ENCODE measurements at places on chromosomes 16 and 17.

GRCh38 chr16:2147981-2148671 lies at the start of gene RAB26:
Gene RAB26, plus strand, starts transcription at chr16:2148625. Its CDS starts 159 bp downstream, at chr16:2148784.
- no peak for DNase-seq

DNA sequence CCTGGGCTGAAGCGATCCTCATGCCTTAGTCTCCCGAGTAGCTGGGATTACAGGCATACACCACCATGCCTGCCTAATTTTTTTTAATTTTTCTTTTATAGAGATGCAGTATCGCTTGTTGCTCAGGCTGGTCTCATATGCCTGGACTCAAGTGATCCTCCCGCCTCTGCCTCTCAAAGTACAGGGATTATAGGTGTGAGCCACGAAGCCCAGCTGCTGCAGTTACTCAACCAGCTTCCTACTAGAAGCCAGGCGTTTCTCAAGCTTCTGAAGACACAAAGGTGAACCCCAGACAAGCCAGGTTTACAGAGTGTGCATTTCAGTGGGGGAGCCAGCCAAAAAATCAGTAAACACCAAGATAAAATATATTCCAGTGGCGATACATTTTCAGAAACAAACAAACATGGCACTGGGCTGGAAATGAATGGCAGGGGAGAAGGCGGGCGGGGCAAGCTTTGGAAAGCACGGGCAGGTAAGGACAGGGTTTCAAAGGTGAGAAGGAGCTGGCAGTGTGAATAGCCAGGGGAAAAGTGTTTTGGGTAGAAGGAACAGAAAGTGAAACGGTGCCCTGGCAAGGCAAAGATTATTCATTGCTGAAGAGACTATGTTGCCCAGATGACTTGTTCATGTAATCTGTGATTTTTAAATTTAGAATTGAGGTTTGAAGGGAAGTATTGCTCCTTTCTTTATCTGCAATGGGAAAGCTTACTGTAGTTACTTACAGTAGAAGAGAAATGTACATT lies 471.1 kb downstream of the WWOX start:
- DNase-seq = no peak

- DNase-seq = no peak
Measured at GRCh38 chr17:52147872-52148271, 10.6 kb downstream of the CA10 start.

- no peak for DNase-seq
Measured at GRCh38 chr17:65362826-65363225, 198.6 kb downstream of the AXIN2 start.

DNA sequence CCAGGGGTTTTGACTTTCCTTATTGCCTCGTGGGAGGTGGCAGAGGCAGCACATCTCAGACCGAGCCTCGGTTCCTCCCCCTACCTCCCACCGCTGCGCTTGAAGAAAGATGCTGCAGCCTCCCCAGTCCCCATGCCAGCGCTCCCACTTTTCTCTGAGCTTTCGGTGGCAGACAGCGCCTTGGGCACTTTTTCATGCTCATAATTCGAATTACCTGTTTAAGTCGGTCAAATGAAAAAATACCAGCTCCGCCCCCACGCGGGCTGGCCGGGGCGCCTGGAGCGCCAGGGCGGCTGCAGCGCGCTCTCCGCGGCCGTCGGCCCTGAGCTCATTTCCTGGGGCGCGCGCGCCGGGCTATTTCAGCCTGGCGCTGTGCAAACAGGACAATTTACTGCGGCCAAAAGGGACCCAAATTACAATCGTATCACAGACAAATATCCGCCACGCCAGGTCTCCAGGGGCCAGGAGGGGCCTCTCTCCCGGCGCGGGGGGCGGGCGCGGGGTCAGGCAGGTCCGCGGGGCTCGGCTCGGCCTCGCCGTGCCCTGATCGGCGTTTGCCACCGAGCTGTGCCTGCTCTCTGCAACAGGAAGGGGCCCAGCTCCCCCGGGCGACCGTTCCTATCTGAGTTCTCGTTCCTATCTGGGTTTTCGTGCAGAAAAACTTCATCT lies 45.0 kb downstream of the SOST start:
- no peak for DNase-seq

- no peak for DNase-seq
Measured at GRCh38 chr17:81902653-81903414, 796 bp downstream of the NPB start.

- DNase-seq = no peak
Measured at GRCh38 chr16:73149334-73149733, 101.4 kb upstream of the ZFHX3 start.

DNA sequence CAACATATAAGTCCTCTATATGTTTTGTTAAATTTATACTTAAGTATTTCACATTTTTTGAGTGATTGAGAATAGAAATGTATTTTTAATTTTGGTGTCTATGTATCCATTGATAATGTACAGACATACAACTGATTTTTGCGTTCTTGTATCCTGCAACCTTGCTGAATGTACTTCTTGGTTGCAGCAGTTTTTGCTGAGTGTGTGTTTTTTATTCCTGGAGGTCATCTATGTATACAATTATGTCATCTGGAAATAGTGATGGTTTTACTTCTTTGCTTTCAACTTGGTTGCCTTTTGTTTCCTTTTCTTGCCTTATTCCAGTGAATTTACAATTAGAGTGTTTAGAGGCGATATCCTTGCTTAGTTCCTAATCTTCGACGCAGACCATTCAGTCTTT lies 67.5 kb upstream of the NETO2 start:
- DNase-seq = no peak

GRCh38 chr17:72812823-72813222 lies 279.7 kb downstream of the SLC39A11 start:
- DNase-seq = no peak

DNA sequence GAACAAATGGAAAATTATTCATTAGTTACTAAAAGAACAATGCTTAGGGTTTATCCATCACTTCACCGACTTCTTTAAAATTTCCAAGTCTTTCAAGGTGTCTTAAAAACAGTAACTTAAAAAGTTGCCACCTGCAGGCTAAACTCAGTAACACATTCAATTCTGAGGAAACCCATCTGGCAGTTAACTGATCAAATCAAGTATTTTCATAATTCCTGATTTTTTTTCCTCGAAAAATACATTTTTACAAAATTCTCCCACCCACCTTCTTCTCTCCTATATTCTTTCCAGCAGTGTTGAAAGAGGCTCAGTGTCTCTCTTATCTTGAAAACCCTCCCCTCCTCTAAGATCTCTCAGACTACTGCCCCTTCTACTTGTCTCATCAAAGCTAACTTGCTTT lies 29.9 kb downstream of the PARN start:
- DNase-seq = no peak

Data from vagina (tissue), 2 donors.